ENCODE measurements at places on chromosomes 5 and 9. TPM values are rescaled to one million over a fixed set of nuclear protein-coding genes. Genes with fewer than 3 reads are reported as not detected.

Gene EGFLAM
- 53.0 TPM for total RNA-seq

DNA sequence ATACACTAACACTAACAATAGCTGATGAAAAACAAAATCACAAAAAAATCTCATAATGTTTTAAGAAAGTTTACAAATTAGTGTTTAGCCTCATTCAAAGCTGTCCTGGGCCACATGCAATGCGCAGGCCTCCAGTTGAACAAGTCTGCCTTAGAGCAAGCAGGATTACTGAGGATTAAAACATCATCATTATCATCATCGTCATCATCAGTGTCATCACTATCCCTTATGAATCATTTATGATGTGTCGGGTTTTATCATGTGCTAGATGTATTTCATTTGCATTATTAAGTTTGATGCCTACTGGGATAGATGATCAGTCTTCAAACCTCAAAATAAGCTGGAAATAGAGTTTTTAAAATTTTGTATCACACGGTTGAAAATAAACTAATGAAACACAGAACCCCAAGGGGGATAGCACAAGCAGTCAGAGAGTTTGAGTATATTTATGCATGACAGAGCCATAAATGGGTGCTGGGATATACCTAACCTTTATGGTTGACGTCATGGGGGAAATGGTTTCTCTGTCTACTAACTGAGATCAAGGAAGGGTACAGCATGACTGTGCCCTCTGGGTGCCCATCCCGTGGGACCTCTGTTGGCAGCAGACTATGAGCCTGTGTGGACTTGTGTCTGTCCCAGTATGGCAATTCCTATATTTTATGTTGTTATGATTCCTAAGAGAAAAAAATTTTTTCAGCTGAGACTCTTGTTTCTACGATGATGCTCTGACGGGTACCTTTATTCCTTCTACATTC lies 150.3 kb upstream of the ADRA1B start:
- DNase-seq: no peak

Gene DIMT1
- 63.6 TPM for total RNA-seq

DNA sequence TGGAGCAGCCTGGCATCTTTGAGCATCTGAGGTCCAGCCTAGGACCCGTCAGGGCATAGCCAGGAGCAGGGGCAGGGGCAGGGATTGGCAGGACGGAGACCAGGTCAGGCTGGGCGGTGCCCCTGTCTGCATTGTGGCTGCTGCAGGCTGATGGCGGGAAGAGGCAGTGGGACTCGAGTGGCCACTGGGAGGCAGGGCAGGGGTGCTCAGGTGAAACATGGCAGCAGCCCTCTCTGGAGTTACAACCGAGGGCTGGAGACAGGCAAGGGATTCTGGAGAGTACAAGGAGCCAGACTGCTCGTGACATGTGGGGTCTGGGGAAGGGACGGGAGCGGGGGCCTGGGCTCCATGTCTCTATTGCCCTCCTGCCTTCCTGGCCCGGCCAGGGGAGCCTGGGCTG lies 97.4 kb upstream of the RAPGEF1 start:
- no peak for DNase-seq

Gene CCDC69
- total RNA-seq: 1.9 TPM

Gene TNFSF15
- not detected for total RNA-seq

Gene CMYA5
- total RNA-seq: 0.29 TPM

GRCh38 chr9:90107040-90107725 lies 502.4 kb downstream of the GADD45G start:
- no peak for DNase-seq

Gene SOHLH1
- total RNA-seq: not detected

DNA sequence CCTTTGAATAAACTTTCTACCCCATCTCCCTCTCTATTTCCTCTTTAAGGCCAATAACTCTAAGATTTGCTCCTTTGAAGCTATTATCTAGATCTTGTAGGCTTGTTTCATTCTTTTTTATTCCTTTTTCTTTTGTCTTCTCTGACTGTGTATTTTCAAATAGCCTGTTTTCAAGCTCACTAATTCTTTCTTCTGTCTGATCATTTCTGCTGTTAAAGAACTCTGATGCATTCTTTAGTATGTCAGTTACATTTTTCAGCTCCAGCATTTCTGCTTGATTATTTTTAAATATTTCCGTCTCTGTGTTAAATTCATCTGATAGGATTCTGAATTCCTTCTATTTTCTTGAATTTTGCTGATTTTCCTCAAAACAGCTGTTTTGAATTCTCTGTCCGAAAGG lies 15.3 kb upstream of the LIX1 start:
- DNase-seq: no peak

- DNase-seq: no peak
These were observed 403.0 kb downstream of the GADD45G start for GRCh38 chr9:90007516-90008440.

DNA sequence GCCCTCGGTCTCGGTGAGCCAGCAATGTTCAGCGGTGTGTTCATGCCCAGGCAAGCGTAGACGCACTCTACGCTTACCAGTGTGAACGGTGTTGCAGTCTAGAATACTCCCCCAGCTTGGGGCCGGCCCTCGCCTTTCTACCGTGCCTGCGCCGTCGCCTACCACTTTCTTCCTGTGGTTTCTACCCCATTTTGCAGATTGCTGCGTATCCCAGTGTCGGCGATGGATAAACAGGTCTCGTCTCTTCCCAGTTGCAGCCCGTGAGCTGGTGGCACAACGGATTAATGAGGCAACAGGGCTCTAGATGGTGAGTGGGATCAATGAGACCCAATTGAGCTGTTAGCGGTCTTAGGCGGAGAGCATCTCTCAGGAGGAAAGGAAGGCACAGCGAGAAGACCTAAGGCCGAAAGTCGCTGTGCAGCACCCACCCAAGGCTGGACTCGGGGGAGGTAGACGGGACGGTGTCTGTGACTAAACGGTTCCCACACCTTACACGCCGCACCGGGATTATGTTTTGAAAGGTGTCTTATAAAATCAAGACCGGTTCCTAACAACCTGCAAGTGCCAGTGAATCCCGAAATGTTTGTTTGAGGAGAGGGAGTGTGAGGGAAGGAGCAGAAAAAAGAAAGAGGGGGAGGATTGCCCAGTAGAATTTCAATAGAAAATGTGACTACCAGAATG lies 5.8 kb downstream of the OTP start:
- DNase-seq: no peak

Gene CCL28
- total RNA-seq: not detected

DNA sequence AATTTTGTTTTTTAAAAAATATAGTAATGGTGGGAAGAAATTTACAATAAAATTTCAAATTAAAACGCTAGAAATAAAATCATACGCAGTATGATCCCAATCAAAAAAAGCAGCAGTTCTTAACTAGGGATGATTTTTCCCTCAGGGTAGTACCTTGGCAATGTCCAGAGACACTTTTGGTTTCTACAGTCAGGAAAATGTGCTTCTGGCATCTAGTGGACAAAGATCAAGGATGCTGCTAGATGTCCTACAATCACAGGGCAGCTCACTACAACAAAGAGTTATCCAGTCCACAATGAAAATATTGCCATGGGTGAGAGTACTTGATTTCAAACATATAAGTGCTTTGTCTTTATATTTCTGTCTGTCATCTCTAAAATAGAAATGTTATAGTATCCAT lies 400.2 kb upstream of the SGCD start:
- DNase-seq: no peak

DNA sequence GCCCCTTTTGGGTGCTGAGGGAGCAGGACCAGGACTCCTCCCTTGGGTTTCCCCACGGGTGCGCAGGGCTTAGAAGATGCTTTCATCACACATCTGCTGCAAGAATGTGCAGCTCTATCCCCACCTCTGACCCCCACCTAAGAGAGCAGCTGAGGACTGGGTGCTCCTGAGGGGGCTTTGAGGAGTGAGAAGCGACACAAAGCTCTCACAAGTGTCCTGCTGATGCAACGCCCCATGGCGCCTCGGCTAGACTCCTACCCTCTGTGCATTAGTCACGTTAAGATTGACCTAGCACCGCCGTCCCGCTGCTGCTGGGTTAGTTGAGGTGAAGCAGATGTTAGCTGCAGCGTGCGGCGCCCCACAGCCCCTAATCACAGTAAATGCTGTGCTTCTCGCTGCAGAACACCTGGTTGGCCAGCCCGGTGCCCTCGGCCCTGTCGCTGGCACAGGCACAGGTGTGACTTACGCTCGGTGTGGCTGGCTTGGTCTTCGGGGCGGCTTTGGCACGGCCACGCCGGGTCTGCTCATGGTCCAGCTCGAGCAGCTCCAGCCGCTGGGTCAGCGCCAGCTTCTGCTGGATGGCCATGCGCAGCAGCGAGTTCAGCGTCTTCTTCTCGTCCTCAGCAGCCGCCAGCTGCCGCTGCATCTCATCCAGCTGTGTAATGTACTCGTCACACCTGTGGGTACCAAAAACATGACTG lies 45.0 kb upstream of the IPPK start:
- no peak for DNase-seq

Gene MEIKIN
- not detected for total RNA-seq

Gene FOXI1
- total RNA-seq: not detected

GRCh38 chr9:110745676-110746075 lies 77.1 kb downstream of the MUSK start:
- DNase-seq: no peak

DNA sequence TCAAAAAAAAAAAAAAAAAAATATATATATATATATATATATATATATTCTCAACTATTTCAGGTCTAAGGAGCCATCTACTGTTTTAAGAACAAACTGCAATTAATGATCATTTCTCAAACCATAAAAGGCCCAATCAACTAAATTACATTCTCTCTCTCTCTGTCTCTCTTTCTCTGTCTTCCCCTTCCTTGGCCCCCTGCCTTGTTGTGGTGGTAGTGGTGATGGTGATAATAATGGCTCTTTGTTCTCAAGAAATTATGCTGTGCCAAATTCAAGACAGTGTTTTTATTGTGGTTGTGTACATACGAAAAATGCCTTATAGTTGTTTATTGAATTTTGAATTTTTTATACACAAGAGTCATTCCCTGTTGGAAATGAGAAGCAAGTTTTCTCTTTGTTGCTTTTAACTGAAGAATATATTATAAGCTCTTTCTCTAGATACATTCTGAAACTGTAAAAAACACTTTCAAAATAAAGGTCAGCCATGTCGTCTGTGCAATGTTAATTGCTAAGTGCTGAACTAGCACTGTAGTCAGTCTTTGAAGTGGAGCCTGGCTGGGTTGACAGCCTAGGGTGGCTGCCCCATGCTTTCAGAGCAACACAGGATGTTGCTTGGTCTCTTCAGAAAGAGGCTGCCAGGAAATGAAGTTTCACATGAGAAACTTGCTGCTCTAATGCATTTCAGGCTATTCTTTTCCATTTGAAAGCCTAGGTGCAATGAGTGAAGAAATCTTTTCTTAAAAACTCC lies 96.0 kb downstream of the HINT1 start:
- DNase-seq: no peak

GRCh38 chr5:10485142-10485795 lies 43.6 kb downstream of the ROPN1L start:
- peak; percentile 87 for DNase-seq

Gene GSN
- total RNA-seq: 13.8 TPM

Gene TCERG1
- 94.8 TPM for total RNA-seq

Gene NEURL1B
- 2.3 TPM for total RNA-seq

- no peak for DNase-seq
These were observed 306.0 kb upstream of the SEMA6A start for GRCh38 chr5:116880601-116881000.

Gene SLC25A48
- not detected for total RNA-seq

DNA sequence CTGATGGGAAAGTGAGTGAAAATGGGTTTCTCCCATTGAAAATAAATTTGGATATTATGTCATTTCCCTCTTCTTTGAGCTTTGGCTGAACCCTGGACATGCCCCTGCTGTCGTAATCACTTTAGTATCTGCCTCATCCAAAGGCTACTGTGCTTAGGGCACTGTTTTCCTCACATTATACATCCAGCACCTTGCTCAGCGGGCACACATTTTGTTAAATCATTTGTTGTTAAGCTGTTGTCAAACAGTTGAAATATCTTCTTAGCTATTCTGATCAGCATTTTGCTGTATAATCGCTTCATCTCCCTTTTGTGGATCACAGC lies 352.7 kb upstream of the CD180 start:
- DNase-seq: no peak

DNA sequence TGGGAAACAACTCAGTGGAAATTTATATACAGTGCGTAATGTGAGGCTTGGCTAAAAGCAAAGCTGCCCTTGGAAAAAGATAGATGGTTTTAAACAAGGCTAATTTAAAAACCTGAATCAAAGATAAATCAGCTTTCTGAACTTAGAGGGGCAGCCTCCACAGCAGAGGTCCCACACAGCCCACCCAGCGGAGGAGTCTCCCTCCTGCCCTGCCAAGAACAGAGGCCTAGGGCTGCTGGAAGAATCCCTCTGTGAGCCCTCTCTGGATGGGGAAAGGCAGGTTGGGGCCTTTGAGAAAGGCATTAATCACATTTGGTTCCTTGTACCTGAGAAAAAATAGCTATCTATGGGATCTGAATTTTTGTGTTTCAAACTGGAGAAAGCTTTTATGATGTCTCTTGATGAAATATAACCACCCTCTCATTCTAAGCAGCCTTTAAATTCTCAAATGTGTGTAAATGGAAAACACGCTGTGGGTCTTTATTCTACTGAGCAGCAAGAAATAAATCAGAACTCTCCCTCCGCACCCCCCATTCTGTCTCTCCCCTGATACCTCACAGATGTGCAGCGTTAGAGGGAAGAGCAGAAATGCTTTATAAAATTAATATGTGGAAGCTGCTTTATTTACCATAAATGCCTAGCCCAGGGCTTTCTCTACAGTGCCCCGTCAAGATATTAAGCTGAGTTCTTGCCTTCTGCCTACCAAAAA lies 329.2 kb downstream of the EFNA5 start:
- DNase-seq: no peak

DNA sequence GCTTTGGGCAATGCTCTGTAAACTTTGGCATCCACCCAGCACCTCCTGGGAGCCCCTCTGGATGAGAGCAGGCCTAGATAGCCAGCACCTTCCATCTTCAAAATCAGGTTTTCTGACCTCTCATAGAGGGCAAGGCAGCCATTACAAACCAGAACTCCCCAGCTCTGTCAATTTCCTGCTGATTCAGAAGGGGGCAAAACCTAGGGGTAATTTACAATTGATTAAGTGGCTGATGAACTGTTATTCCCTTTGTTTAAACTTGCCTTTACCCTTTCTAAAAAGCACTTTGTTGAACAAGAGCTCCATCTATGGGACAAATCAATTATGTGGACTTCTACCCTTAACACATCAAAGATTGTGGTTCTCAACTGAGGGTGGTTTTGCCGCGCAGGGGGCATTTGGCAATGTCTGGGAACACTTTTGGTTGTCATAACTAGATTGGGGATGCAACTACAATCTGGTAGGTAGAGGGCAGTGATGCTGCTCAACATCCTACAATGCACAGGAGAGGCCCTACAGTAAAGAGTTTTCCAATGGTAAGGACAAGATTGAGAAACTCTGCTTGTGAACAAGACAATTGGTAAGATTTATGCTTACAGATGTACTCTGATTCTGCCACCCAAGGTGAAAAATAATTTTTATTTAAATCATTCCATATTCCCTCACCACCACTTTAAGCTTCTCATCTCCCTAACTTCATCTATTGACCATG lies 184.1 kb downstream of the MARCHF11 start:
- DNase-seq: peak; percentile 50

DNA sequence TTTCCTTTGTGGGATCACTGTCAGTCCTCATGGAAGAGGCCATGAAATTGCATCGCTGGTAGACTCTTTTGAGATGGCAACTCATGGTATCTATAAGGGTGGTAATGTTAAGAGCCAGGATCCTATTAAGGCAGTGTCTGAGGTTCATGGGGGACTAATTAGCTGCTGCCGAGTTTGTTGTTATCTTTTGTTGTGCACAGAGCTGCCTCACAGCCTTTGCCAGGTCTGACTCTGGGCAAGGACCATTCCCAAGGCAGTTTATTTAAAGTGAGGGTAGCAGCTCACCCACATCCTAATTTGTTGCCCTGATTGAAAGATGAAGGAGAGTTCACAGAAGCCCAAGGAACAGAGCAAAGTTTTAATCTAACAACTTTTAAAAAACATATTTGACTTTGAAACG lies 7.9 kb downstream of the SMARCA2 start:
- no peak for DNase-seq

Gene SEMA5A
- 4.7 TPM for total RNA-seq

Gene S1PR3
- total RNA-seq: 3.3 TPM

Data from NCI-H460 (cell line).